ENCODE measurements at places on chromosomes 7 and 10.

- no peaks in the 10 kb centered on the region for H3K27me3 ChIP-seq
- H3K4me3 ChIP-seq: no peak overlapping the region
- H3K36me3 ChIP-seq: no peaks in the 10 kb centered on the region
- no peaks in the 10 kb centered on the region for H3K4me1 ChIP-seq
- DNase-seq: no peak
These were observed 160.3 kb upstream of the SEMA3A start for GRCh38 chr7:84354866-84355265.

GRCh38 chr7:151865070-151865670 lies 11.7 kb downstream of the PRKAG2 start:
- H3K27me3 ChIP-seq: no peaks in the 10 kb centered on the region
- peaks cover 27% of the 10 kb centered on the region for H3K4me1 ChIP-seq
- H3K36me3 ChIP-seq: no peaks in the 10 kb centered on the region
- no peak overlapping the region for H3K27ac ChIP-seq
- H3K4me3 ChIP-seq: no peak overlapping the region

DNA sequence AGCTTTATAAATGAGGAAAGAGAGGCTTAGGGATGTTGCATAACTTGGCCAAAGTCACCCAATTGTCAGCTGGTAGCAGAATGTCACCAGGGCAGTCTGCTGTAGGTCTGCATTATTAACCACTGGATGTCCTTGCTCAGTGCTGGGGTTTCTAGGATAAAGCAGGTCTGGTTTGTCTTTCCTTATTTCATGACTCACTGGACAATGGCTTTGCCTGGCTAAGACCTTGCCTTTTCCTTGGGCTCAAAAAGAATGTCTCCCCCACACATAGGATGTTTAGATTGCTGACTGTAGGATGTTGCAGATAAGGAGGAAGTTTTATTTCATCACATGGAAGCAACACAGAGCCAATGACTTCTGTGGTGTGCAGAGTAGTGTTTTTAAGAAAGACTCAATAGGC lies 29.4 kb downstream of the WDFY4 start:
- H3K27me3 ChIP-seq: no peaks in the 10 kb centered on the region
- H3K4me3 ChIP-seq: no peak overlapping the region
- H3K27ac ChIP-seq: no peak overlapping the region

- no peak for DNase-seq
- no peak overlapping the region for H3K4me3 ChIP-seq
- H3K27ac ChIP-seq: no peak overlapping the region
- no peaks in the 10 kb centered on the region for H3K36me3 ChIP-seq
- H3K27me3 ChIP-seq: no peaks in the 10 kb centered on the region
These were observed 118.1 kb downstream of the GLRX3 start for GRCh38 chr10:130254243-130254642.

DNA sequence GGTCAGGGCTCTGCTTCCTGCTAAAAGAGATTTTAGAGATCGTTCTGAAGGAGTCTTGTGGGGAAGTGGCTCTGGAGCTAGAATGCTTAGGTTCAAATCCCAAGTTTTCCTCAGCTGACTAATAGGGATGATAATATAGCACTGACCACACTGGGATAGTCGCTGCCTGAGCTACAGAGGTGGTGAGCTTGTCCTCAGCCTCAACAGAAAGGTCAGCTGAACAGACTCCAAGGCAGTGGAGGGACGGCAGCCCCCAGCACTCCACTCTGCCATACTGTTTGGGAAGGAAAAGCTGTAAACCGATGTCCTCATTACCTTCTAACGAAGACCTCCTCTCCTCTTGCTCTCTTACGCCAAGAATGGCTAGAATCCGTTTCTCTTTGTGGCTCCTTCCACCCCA lies 36.2 kb downstream of the KAT6B start:
- H3K27me3 ChIP-seq: no peaks in the 10 kb centered on the region
- no peak overlapping the region for H3K4me3 ChIP-seq
- H3K4me1 ChIP-seq: peaks cover 17% of the 10 kb centered on the region
- no peaks in the 10 kb centered on the region for H3K36me3 ChIP-seq

GRCh38 chr10:124180947-124181549 lies 87.7 kb upstream of the CHST15 start:
- DNase-seq: no peak
- no peaks in the 10 kb centered on the region for H3K36me3 ChIP-seq
- no peaks in the 10 kb centered on the region for H3K4me1 ChIP-seq
- H3K4me3 ChIP-seq: no peak overlapping the region
- H3K27ac ChIP-seq: no peak overlapping the region

DNA sequence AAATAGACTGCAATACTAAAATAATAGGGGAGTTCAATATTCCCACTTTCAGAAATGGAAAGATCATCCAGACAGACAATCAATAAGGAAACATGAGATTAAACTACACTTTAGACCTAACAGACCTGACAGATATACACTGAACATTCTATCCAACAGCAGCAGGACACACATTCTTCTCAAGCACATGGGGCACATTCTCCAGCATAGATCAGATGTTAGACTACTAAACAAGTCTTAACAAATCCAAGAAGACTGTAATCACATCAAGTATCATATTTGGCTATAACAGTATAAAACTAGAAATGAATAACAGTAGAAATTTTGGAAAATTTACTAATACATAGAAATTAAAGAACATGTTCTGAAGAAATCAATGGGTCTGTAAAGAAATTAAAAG lies 458.9 kb upstream of the ANKRD30A start:
- peaks cover 18% of the 10 kb centered on the region for H3K4me1 ChIP-seq
- no peak overlapping the region for H3K4me3 ChIP-seq
- no peaks in the 10 kb centered on the region for H3K27me3 ChIP-seq
- H3K36me3 ChIP-seq: no peaks in the 10 kb centered on the region

- H3K27me3 ChIP-seq: no peaks in the 10 kb centered on the region
- H3K4me3 ChIP-seq: no peak overlapping the region
- H3K36me3 ChIP-seq: no peaks in the 10 kb centered on the region
- no peaks in the 10 kb centered on the region for H3K4me1 ChIP-seq
- H3K27ac ChIP-seq: no peak overlapping the region
These were observed 40.9 kb upstream of the ELAPOR2 start for GRCh38 chr7:87100326-87100725.

- no peaks in the 10 kb centered on the region for H3K27me3 ChIP-seq
- peaks cover 67% of the 10 kb centered on the region for H3K4me1 ChIP-seq
- peak overlapping the region; percentile 63 for H3K4me3 ChIP-seq
- H3K36me3 ChIP-seq: no peaks in the 10 kb centered on the region
- peak overlapping the region; percentile 87 for H3K27ac ChIP-seq
- no peak for DNase-seq
These were observed 41.3 kb downstream of the ARID5B start for GRCh38 chr10:61942604-61943461.

DNA sequence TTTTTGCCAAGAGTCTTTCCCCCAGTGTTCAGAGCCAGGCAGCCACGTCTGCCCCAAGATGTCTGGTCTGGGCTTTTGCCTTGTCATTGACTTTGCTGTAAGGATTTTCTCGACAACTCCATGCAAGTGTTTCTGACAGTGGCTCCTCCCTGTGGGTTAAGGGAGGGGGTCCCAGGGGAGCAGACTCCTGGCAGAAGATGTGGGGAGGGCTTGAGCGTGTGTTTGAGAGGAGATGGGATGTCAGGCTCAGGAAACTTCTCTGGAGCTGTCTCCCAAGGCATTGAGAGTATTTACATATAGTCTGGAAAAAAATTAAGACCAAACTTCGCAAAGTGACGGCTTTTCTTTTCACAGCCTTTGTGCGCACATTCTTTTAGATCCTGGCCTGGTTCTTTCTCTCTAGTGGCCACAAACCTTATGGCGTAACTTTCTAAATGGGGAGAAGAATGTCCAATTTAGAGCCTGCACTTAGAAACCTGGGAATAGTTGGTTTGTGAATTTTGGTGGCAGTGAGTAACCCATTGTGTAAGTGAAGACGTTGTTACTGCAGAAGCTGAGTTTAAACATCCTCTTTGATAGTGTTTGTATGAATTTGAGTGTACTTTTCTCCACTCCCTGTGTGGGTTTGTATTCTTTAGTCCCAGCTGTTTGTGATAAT lies 201.5 kb downstream of the LRMDA start:
- H3K27ac ChIP-seq: no peak overlapping the region
- DNase-seq: no peak
- H3K4me1 ChIP-seq: no peaks in the 10 kb centered on the region
- H3K4me3 ChIP-seq: no peak overlapping the region
- no peaks in the 10 kb centered on the region for H3K36me3 ChIP-seq

DNA sequence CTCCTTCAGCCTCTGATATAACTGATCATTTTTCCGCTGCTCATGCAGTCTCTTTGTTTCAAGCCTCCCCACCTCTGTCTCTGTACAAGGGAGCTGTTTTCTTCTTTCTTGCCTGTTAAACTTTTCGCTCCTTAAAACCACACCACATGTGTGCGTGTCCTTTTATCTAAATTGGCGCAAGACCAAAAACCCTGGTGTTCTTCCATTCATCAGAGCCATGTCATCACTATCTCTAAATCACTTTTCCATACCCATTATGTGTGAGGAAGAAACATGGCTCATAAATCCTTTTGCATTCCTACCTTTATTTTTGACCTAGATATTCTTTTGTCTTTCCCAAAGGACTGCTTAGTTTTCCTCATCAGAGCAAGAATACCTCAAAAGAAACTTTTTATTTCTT lies 239.0 kb upstream of the IMMP2L start:
- H3K4me1 ChIP-seq: peaks cover 9% of the 10 kb centered on the region
- no peak overlapping the region for H3K4me3 ChIP-seq
- H3K36me3 ChIP-seq: no peaks in the 10 kb centered on the region
- DNase-seq: no peak
- no peaks in the 10 kb centered on the region for H3K27me3 ChIP-seq
- no peak overlapping the region for H3K27ac ChIP-seq

GRCh38 chr7:137611606-137612005 lies 235.2 kb downstream of the DGKI start:
- no peak overlapping the region for H3K27ac ChIP-seq
- H3K4me1 ChIP-seq: no peaks in the 10 kb centered on the region
- H3K4me3 ChIP-seq: no peak overlapping the region
- H3K36me3 ChIP-seq: no peaks in the 10 kb centered on the region
- no peaks in the 10 kb centered on the region for H3K27me3 ChIP-seq

DNA sequence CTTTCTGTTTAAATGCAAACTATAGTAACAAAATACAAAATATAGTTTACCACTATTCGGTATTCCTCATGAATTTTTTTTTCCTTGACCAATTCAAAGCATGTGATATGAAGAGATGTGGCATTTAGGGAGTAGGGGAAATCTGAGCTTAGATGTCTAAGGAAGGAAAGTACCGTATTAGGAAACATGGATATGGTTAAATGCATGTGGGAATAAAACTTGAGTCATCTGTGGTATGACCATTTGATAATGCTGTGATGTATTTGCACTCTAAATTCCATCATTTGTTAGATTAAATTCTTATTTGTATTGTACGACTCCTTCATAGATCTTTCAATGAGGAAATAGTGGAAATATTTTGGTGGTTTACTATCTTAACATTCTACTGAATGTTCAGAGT lies 19.7 kb downstream of the AHR start:
- DNase-seq: no peak
- H3K36me3 ChIP-seq: no peaks in the 10 kb centered on the region
- peaks cover 29% of the 10 kb centered on the region for H3K4me1 ChIP-seq
- H3K27ac ChIP-seq: no peak overlapping the region
- no peak overlapping the region for H3K4me3 ChIP-seq

GRCh38 chr10:91103384-91104192 lies 116.9 kb upstream of the PCGF5 start:
- no peaks in the 10 kb centered on the region for H3K36me3 ChIP-seq
- no peaks in the 10 kb centered on the region for H3K27me3 ChIP-seq
- H3K27ac ChIP-seq: no peak overlapping the region
- peaks cover 25% of the 10 kb centered on the region for H3K4me1 ChIP-seq
- no peak overlapping the region for H3K4me3 ChIP-seq
- DNase-seq: no peak

GRCh38 chr7:47380325-47381133 lies 201.4 kb downstream of the TNS3 start:
- no peak for DNase-seq
- H3K36me3 ChIP-seq: no peaks in the 10 kb centered on the region
- no peaks in the 10 kb centered on the region for H3K27me3 ChIP-seq
- H3K4me1 ChIP-seq: peaks cover 23% of the 10 kb centered on the region
- peak overlapping the region; percentile 62 for H3K4me3 ChIP-seq
- peak overlapping the region; percentile 30 for H3K27ac ChIP-seq

DNA sequence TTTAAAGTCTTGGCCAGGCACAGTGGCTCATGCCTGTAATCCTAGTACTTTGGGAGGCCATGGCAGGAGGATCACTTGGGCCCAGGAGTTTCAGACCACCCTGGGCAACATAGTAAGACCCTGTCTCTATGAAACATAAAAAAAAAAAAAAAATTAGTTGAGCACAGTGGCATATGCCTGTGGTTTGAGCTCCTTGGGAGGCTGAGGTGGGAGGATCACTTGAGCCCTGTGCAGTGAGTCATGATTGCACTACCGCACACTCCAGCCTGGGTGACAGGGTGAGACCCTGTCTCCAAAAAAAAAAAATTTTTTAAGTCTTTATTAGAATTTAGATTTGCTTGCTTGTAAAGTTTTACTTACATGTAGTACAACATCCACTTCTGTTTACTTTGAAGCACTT lies 14.0 kb downstream of the WNT2 start:
- DNase-seq: no peak
- no peaks in the 10 kb centered on the region for H3K36me3 ChIP-seq
- H3K27me3 ChIP-seq: no peaks in the 10 kb centered on the region
- no peak overlapping the region for H3K27ac ChIP-seq
- H3K4me3 ChIP-seq: no peak overlapping the region
- no peaks in the 10 kb centered on the region for H3K4me1 ChIP-seq

GRCh38 chr7:43540471-43540870 lies 42.4 kb upstream of the STK17A start:
- H3K27me3 ChIP-seq: no peaks in the 10 kb centered on the region
- no peak overlapping the region for H3K4me3 ChIP-seq
- no peaks in the 10 kb centered on the region for H3K36me3 ChIP-seq
- H3K4me1 ChIP-seq: no peaks in the 10 kb centered on the region
- DNase-seq: no peak
- H3K27ac ChIP-seq: no peak overlapping the region
